ENCODE measurements at places on chromosomes 12 and 14.
A peak's percentile ranks its signal among the peaks of the same experiment; 100 is the strongest.

- no peak for DNase-seq
These were observed 108.7 kb upstream of the NCOR2 start for GRCh38 chr12:124675881-124676713.

GRCh38 chr14:97978341-97978740 lies 1181.2 kb downstream of the VRK1 start:
- DNase-seq = peak; percentile 17

- DNase-seq = no peak
These were observed 27.1 kb upstream of the RIMBP2 start for GRCh38 chr12:130743176-130743575.

DNA sequence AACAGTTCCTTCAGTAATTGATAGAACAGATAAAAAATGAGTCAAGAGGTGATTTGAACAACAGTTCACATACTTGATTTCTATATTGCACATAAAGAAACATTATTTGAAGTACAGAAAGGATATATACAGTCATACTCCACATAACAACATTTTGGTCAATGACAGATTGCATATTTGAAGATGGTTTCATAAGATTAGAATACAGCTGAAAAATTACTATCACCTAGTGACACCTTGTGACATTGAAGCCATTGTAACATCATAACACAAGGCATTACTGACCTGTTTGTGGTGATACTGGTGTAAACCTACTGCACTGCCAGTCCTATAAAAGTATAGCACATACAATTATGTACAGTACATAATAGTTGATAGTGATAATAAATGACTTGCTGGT lies 43.1 kb upstream of the ABCC9 start:
- DNase-seq = no peak

DNA sequence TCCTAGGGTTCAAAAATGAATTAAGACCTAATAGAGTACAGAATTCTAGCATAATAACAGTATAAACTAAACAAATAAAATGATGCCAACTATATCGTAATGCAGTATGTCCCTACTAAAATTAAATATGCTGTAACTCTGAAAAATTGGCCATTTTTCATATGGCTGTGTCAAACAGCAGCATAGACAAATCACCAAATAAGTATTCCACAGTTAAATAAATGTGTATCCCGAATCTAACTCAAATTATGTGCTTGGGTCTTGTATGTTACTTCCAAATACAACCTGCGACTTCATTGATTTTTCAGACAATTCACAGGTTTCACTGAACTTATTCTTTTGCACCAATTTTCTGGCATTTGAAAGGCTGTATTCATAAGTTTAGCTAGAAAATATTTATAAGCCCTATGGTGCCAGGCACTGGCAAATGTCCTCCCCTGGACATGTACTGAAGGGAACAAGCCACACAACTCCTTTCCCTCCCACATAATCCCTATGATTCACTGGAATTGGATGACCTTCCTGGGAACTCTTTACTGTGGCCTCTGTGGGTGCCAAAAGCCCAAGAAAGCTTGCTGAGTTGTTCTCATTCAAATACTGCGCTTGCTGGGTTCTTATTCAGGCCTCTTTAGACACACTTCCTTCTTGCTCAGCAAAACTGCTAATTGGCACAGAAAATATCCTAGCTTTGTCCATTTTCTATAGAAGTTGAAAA lies 108.8 kb downstream of the KITLG start:
- peak; percentile 64 for DNase-seq

DNA sequence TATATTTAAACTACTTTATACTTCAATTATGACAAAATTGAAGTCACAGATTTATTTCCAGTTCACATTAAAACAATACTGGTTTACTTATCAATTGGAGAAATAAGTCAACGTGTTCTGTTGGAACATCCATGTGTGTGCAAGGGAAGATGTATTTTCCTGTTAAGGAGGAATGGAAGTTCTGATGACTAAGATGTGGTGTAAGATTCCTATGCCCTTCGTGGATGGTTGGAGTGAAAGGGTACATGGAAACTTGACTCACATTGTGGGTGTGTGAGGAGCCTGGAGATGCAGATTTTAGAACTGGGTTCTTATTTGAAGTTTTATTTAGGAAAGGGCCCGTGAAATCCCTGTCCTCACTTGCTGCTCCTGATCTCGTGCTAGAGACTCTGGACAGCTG lies 95.3 kb downstream of the CATSPERB start:
- no peak for DNase-seq

- DNase-seq = no peak
These were observed at the start of gene CACNB3 for GRCh38 chr12:48817873-48818830. TSS of gene CACNB3 (plus strand) at chr12:48818496. CDS start at chr12:48818930, 434 bp downstream.

GRCh38 chr12:52243856-52244614 lies 11.0 kb downstream of the KRT7 start:
- peak; percentile 90 for DNase-seq

DNA sequence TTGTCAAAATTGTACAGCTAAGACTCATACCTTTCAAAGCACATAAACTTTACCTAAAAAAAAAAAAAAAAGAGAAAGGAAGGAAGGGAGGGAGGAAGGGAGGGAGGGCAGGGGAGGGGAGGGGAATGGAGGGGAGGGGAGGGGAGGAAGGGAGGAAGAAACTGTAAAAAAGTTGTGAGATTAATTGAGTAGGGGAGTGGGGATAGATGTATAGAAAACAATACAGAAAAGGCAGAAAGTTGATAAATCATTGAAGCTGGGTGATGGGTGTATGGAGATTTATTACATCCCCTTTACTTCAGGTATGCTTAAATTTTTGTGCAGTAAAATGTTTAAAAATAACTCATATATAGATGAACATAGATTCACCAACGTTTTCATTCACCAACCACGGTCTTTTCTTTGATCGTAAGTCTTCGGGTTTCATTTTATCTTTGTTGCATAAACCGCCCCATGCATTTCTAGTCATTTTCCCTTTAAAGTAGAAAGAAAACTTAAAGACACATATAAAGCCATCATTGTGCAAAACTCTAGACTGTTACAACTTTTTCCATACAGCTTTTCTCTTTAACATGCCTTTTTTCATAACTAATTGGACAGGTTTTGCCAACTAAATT lies 191.2 kb upstream of the KRR1 start:
- no peak for DNase-seq

GRCh38 chr12:122874081-122874480 lies 21.8 kb downstream of the VPS37B start:
- DNase-seq = no peak

DNA sequence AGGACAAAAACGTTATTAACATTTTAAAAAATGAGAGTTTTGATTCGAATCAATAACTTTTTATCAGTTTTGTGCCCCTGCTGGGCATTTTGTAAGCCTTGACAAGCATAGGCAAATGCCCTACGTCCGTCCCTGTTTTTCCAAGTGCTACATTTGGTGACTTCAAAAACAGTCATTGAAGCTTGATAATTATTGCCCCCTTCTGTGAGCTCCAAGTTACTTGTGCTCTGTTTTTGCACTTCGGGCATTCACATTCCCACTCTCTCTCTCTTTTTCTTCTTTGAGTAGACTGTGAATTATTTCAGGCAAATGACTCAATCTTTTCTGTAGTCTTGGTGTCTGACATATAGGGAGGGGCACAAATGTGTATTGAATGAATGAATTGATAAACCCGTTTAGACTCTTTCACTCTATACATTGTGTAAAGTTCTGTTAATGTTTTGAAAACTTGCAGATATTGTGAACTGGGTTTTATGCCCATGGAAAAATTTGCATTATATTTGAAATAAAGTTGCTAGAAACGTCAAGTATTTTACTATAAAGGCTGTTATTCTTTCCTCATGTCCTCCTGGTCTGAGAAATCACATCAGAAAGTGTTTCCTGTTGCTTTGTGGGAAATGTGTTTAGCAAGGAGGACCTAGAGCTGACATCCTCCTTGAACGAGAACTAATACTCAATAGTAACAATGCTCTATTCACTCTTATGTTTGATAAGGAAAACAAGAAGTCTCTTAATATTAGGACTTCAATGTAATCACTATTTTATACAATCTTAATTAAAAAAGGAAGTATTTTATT lies 1.4 kb downstream of the APAF1 start:
- DNase-seq = no peak

DNA sequence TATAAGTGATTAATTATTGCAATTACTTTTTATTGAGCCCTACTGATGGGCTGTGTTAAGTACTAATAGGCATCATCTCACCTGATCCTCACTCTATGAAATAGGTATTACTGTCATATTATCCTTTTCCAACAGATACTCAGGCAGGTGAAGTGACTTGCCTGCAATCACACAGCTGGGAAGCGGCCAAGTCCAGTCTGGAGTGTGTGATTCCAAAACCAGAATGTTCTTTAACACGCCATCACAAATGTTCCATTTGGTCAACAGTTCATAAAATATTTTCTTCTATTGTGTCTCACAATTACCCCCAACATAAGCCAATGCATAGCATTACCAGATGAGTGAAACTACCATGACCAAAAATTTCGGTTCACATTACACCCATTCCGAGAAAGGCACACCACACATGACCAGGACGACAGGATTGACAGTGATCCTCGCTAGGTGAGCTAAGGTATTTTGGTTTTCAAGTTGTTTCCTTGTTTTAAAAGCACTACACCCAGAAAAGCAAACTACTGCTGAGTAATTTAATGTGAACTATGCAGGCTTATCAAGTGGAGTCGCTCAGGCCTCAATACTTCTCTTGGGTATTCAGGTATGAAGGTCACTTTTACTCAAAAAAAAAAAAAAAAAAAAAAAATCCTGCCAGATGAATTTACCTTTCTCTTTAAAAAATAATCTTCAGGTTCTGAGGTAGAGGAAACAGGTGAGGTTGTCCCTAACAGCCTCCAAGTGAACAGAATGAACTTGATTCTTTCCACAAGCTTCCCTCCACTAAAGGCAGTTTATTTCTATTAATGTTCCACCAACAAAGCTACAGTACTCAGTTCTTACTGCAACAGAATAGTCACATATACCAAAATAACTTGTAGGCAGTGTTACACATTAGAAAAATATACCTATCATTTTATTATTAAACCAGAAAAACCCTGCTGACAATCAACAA lies 2.4 kb downstream of the VPS37B start:
- no peak for DNase-seq

DNA sequence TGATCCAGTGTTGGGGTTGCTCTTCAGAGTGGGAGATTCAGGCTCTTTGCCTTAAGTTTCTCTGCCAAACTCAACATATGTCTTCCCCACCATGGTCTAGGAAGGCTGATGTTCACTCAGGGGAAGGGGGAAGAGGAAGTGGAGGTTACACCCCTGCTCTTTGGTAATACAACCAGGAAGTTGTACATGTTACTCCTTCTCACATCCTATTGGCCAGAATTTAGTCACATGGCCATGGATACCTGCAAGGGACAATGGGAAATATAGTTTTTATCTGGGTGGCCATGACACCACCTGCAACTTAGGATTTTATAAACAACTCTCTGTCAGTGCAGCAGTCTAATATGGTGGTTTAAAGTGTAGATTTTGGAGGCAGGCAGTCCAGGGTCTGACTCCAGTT lies 150.9 kb downstream of the TBX5 start:
- DNase-seq = no peak

- DNase-seq = no peak
These were observed 113.9 kb downstream of the TMX1 start for GRCh38 chr14:51353901-51354300.

GRCh38 chr12:69360348-69360672 lies 767 bp downstream of the YEATS4 start:
- no peak for DNase-seq

DNA sequence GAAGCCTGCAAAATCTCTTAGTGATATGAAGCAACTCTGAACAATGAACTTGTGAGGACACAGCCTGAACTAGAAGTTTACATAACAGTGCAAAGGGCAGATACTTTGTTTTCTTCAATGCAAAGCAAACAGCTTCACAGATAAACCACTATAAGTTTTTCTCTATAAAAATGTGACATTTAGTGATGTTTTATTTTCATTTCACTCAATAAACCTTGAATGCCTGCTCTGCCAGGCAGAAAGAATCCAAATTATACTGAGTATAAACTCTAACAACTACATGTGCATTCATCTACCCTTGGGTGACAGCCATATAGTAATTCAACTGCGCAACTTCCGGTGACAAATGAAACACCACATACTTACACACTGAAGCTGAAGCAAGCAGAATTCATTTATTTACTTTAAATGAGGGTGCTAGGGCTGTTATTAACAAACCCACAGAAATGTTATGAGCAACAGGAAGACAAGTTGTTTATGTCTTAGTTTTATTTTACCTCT lies 10.3 kb downstream of the DCP1B start:
- peak; percentile 47 for DNase-seq

DNA sequence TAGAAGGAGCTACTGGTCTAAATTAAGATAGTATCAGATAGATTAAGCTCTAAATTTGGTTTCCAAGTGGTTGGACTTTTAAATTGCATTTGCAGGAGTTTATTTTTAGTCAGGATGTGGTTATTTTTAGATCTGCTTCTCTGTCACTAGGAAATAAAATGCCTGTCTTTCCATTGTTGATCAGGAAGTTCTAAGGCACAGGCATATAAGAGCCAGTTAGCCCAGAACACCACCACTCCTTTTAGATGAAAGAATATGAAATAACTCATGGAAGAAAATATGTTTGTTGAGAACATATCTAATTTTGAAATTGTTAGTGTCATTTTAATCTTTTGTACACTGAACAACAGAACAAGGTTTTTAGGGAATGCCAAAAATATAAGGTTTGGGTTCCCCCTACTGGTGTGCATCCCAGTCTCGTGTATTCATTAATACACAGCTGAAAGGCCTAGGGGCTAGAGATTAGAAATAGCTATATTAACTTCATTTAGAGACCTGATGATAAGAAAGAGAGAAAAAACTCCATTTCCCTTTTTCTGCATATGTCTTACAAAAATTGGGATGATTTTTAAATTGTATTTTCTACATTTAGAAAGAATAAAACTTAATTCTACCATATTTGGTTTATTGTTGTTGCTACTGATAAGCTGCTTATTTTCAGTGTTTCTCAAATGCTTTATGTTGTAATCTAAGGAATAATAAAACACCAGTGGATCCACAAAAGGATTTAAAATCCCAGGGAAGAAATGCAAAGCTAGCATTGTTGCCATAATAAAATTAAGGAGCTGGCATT lies 67.2 kb downstream of the RIC8B start:
- peak; percentile 17 for DNase-seq

DNA sequence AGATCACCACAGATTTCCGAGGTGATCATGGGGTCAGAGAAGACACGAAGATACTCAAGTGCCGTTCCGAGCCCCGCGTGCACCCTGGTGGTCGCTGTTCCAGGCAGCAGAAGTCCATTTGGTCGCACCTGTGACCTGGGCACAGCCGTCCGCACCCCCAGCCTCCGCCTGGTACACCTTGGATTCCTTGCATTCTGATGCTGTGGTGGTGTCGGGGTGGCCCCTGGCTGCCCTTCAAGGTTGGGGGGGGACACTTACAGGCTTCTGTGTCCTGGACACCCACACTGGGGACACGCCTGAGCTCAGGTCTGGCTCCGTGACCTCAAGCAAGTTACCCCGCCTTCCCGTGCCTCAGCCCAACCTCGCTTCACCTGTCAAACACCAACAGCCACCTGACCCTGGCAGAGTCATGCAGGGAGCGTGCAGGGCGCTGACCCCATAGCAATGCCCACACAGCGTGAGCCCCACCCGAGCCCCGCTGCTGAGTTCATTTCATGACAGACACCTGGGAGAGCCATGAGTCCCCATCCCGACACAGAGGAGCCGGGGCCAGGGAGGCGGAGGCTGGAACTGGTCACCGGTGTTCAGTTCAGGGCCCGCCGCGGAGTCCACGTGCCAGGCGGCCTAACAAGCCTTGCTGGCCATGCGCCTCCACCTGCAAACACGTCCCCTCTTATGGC lies 17.9 kb upstream of the GALNT9 start:
- no peak for DNase-seq

GRCh38 chr12:93978553-93978952 lies 169.8 kb upstream of the PLXNC1 start:
- peak; percentile 65 for DNase-seq

GRCh38 chr14:104545151-104545941 lies 34.2 kb upstream of the C14orf180 start:
- no peak for DNase-seq

Measured in GM04504 (cell line).